ENCODE measurements at places on chromosomes 12 and 14. TPM values are rescaled to one million over a fixed set of nuclear protein-coding genes. Genes with fewer than 3 reads are reported as not detected.

GRCh38 chr12:70366581-70367257, 629 bp downstream of the KCNMB4 start:
- peak; percentile 76 for DNase-seq

- no peak for DNase-seq
These were observed 56.5 kb downstream of the SUSD6 start for GRCh38 chr14:69667938-69668335.

GRCh38 chr12:16159571-16159970, 117.9 kb downstream of the SLC15A5 start:
- no peak for DNase-seq

- DNase-seq: no peak
These were observed 91.4 kb downstream of the CDK17 start for GRCh38 chr12:96308881-96309280.

- no peak for DNase-seq
These were observed 390.3 kb upstream of the DCN start for GRCh38 chr12:91572869-91573268.

- no peak for DNase-seq
These were observed 1385.8 kb upstream of the FLRT2 start for GRCh38 chr14:84144166-84144565.

GRCh38 chr12:52182384-52182783, 9.4 kb downstream of the KRT80 start:
- DNase-seq: no peak

- no peak for DNase-seq
These were observed 178.1 kb downstream of the SOX5 start for GRCh38 chr12:23771240-23771949.

DNA sequence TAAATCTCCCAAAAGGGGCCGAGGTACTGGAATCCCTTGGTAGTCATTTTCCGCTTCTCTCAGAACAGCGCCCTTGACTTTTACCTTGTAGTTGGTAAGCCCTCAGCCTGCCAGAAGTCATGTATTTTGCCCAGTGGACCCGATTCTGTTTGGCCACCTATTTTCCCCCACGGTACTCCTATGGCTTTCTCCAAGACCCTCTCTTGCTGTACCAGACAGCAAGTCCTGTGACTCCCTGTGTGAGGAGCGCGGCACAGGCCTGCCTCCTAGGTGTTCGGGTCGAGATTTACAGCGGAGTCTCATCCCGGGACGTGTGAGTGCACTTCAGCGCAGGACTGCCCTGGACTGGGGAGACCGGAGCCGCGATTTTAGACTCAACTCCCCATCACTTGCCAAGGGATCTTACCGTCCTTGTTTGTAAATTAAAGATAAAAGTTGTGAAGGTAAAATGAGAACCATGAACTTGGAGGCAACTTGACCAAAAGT, 1.1 kb upstream of the MBD6 start:
- peak; percentile 21 for DNase-seq

DNA sequence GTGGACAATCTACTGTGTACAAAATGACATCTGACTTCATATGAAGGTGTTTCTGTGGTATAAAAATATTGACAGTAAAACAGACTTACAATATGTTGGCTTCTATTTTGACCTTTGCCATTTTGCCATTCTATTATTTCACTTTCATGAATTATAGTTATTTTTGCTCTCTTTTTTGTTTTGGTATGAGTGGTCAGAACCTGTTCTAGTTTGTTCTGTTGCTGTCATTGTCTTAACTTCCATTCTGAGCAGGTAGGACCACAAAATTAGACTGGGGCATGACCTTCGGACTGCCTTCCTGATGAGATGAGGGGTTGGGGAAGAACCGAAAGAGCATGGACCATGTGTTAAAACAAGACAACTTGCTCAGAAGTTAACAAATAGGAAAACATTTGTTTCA, 36.5 kb upstream of the IFNG-AS1 start:
- DNase-seq: no peak

CARMIL3 gene
- total RNA-seq: 1.1 TPM

PRB2 gene
- total RNA-seq: not detected

C12orf54 gene
- total RNA-seq: not detected

TAC3 gene
- 0.25 TPM for total RNA-seq
